ENCODE measurements at places on chromosomes 3 and 15.

- no peak for DNase-seq
These were observed 360.2 kb upstream of the ROPN1 start for GRCh38 chr3:124352149-124352539.

DNA sequence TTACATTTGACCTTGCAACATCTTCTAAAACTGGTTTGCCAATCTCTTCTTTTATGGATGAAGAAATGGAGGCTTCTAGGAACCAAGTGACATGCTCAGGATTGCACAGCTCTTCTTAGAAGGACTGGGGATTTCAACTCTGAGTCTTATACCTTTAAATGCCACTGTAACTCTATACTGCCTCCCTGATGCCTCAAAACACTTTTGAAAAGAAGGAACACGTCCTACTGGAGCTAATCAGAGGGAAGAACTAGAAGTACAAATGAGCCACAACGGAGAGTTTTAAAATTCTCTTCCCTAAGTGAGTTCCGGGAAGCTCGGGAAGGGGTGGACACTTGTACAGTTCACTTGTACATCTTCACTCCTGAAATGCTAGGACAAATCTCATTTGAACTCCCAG lies 949 bp upstream of the MITF start:
- peak; percentile 90 for DNase-seq

DNA sequence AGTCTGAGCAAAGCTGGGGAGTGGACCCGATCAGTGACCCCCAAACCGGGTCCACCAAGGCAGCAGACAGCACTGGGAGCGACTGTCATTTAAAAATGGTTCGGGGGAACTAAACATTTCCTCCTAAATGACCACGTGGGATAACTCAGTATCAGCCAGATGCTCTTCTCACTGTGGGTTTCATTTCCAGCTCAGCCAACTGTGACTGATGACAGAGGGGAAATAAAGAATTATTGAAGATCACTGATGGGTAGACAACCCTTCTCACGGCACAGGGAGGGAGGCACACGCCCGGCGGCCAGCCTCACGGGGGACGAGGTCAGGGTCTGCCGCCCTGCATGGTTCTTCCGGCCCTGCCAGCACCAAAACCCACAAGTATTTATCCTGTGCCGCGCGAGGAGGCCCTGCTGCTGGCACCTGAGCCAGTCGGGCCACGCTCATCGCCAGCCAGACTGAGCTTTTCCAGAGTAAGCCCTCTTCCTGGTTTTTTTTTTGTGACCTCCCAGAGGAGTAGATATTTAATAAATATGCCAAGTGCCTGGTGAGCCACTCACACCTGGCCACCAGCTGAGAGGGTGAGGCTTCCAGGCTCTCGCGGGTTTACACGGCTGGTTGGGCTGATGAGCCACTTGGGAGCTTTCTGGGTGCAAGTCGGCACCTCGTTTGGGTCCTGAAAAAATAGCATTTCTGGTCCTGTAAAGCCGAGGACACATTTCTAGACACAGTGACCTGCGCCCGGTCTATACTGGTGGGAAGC lies 6.2 kb downstream of the MELTF start:
- DNase-seq: peak; percentile 41

DNA sequence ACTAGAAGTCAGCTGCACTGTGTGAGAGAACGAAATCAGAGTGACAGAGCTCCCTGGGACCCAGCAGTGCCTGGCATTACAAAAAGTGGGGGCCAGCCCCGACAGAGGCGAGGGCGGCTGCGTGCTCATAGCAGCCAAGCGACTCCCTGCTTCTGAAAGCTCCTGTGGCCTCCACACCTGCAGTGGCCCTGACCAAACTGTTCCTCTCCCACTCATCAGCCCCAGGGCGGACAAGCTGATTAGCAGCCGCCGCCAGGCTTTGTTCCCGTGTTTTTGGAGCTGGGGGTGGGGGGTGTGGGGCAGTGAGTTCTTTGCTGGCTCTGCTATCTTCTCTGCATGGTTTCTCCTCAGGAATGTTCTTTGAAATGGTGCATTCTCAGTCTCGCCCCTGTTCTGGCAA lies 58.1 kb downstream of the DGKG start:
- DNase-seq: no peak

GRCh38 chr15:40087068-40087810 lies 21.4 kb downstream of the BMF start:
- DNase-seq: no peak

- no peak for DNase-seq
These were observed 11.0 kb downstream of the PARP16 start for GRCh38 chr15:65275728-65276126.

- DNase-seq: peak; percentile 36
These were observed 24.4 kb downstream of the TP63 start for GRCh38 chr3:189655617-189656016.

GRCh38 chr15:95973566-95974256 lies 356.8 kb upstream of the NR2F2 start:
- no peak for DNase-seq

GRCh38 chr3:70201975-70202374 lies 110.5 kb downstream of the MDFIC2 start:
- DNase-seq: peak; percentile 8

DNA sequence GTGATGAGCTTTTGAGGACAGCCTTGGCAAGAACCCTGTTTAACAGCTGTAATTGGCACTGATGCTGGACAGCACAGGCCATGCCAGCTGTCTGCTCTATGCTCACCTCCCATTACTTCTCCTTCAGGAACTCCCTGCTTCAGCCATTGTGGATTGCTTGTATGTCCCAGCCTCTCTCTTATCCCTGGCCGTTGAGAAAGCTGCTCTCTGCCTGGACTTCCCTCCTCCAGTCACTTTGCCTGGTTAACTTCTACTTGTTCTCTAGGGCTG lies 444.5 kb downstream of the EPHB1 start:
- DNase-seq: no peak

- peak; percentile 45 for DNase-seq
These were observed 630 bp downstream of the ATP6V1A start for GRCh38 chr3:113747283-113748046.

- no peak for DNase-seq
These were observed 239.9 kb upstream of the LRTM1 start for GRCh38 chr3:55167586-55168317.

DNA sequence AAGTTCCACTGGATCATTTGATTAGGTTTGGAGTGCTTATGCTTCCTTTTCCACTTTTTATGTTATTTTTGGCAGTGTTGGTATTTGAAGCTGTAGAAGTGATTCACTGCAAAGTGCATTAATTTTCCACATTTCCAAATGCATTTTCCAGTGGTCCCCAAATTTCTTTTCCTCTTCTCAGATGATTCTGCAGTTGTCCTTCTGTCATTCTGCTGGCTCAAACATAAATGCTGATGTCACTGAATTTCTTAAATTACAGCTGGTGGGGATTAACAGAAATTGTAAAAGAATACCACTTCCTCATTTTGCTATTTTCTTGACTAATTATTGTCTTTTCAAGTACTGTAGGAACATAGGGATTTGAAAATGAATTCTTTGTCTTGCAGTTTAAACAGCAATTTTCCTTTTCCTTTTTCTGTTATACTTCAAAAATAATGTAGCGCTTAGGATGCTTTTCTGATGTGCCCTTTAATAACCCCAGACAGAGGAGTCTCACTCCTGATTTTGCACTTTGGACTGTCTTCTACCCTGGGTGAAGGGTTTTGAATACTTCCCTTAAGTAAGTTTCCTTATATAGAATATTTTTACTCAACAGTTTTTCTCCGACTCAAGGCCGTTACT lies 25.0 kb downstream of the MITF start:
- peak; percentile 92 for DNase-seq

GRCh38 chr3:23546181-23546580 lies 259.6 kb upstream of the UBE2E1 start:
- DNase-seq: peak; percentile 48

- no peak for DNase-seq
These were observed 65.6 kb downstream of the SPSB4 start for GRCh38 chr3:141116721-141117120.

GRCh38 chr3:133038089-133038730 lies at the start of gene TMEM108:
TSS of gene TMEM108 (plus strand) at chr3:133038391.
- DNase-seq: peak; percentile 54

DNA sequence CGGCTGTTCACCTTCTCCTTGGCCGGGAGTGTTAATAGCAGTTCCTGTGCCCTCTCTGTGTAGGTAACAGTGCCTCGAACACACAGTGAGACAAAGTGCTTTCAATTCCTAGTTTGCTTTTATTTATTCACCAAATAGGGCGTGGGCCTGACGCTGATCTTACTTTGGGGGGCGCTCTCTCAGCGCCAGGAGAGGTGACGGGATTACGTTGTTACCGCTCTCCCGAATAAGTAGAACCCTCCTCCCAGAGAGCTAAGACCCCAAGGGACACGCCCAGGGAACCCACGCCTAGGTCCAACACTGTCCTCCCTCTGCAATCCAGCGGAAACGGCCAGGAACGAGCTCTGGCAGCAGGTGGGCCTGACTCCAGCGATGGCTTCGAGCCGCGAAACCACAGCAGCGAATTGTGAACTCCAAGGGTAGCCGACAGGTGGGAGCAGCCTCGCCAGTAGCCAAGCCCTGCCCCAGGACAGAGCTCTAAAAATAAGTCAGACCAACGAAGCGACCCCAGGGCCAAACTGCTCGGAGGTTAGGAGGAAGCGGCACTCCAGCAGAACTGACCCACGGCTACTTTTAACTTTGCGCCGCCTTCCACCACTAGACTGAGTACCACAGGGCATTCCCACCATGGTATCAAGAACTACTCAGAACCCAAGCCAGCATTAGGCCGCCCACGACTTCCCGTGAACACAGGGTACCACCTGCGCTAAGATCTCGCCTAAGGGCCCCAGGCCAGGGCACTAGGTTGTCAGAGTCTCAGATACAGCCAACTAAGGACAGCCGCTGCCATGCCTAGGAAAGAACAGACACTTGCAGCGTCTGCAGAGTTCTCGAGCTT lies 1.6 kb upstream of the SIN3A start:
- DNase-seq: peak; percentile 46

DNA sequence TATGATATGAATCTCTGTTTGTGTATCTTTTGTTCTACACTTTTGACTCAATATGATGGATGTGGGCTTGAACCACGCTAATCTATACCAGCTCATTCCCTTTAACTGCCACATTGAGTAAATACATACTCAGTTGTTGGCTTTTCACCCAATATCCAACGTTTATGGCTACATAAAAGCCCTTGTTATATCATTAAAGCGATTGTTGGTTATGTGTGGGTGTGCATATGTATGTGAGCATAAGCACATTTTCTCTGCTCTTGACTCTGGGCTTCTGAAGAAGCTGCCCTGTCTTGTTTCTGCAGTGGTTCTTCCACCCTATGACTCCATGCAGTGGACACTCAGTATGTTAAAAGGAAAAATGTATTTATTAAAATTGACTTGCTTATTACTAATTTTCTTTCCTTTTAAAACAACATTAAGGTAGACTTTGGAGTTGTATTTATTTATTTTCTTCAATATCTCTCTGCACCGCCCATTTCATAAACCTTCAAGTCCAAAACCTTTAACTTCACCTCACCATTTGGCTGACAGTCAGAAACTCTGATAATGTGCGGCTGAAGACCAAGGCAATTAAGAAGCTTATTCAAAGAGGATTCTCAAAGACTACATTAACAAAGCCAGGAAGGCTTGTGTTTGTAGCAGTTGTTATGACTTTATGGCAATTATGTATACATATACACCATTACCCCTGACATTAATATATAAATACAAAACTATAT lies 156.1 kb downstream of the THRB start:
- no peak for DNase-seq
